Lung microvascular endothelial cell (primary cell): ENCODE measurements at places on chromosomes 7 and 10. TPM values are rescaled to one million over a fixed set of nuclear protein-coding genes. Genes with fewer than 3 reads are reported as not detected.

GRCh38 chr7:69982197-69982596 is 383.9 kb downstream of the AUTS2 start:
- no peak for DNase-seq

DNA sequence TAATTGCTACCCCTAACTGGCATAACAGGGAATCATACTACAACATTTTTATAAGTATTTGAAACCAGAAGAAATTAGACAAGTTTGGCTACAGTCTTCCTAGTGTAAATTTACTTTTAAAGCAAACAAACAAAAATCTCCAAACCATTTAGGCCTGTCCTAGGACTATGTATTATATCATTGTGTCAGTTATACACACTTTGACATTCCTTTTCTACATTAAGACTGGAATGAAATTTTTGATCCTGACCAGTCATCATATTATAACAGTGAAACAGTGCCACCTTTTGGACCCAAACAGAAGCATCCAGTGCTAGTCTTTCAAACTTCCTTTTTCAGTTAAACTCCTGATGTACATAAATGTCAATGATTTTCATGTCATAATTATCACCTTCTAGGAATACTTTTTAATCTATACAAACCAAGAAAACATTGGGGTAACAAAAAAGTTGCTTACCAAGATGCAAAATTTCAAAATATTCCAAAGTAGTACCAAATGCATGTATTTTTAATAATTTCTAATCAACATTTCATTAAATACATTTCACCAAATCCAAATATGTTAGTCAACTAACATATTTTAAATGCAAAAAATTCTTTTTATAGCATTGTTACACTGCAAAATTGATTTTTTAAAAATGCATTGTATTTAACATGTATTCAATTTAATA is 75.7 kb downstream of the IMMP2L start:
- DNase-seq = peak; percentile 73

DNA sequence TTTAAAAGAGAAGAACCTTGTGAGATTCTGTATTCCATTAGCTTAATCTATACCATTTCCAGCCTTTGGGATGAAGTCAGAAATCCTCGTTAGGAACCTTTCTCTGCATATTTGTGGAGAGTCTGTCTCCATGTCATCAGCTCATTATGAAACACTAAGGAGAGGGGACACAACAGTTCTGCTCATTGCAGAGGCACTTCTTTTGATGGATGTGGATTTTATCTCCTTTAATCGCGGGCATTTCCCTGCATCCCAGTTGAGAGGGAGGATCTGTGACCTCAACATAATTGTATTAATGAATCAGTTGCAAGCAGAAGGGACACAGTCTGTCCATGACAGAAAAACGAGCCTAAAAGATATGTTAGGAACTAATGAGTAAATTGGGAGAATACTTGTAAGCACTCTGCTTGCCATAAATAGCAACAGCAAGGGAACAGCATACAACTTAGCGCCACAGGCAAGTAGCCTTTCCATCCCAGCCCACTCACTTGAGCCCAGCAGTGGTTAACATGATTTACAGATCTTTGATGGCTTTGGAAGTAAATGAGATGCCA is 37.9 kb downstream of the SORCS1 start:
- DNase-seq = no peak

DNA sequence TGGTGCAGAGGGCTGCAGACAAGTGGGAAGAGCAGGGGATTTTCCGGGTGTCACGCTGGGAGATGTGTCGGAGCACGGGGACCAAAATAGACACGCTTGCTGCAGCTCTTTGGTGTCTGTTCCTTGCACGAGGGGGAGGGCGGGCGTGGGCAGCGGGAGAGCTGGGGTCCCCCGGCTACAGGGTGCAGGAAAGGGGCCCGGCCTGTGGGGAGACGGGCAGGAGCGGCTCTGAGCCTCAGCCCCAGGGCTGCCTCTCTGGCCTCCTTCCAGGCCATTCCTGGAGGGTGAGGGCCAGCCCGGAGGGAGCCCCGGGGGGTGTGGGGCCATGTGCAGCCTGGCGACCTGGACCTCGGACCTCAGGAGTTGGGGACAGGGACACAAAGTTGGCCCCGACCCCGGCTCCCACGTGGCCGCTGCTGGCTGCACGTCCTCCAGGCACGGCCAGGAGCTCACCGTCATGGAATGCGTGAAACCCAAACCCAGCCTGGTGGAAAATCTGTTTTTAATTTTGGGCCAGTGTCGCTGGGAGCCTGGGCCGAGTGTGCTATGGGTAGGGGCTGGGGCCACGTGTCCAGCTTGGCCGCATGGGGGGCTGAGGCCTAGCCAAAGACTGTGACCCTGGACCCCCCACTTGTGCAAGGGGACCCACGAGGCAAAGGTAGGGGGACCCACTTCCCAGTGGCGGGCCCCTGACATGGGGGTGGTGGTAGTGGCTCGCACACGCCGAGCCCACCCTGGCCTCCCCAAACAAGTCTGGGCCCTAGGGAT is 6.6 kb downstream of the TTYH3 start:
- DNase-seq = peak; percentile 40

Gene FFAR4
- total RNA-seq = not detected in 2 replicates

Gene ANXA8
- under 0.01 TPM in 1 of 2 replicates, not detected in the other for total RNA-seq
